Glutamatergic neuron (in vitro differentiated cells): ENCODE measurements at places on chromosomes 1 and 21. TPM values are rescaled to one million over a fixed set of nuclear protein-coding genes. Genes with fewer than 3 reads are reported as not detected.

DNA sequence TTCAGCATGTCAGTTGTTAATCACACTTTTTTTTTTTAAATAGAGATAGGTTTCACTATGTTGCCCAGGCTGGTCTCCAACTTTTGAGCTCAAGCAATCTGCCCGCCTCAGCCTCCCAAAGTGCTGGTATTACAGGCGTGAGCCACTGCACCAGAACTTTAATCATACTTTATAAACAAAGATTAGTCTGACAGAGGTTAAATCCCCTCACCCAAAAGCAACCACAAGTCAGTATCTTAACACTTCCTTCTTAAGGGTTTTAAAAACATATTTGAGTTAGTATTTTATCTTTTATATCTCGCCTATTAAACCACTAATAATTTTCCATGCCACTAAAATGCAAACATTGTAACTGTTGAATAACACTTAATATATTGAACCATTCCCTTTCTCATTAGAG lies 70.2 kb downstream of the COP1 start:
- H3K4me3 ChIP-seq = no peak overlapping the region
- no peak for DNase-seq
- no peaks in the 10 kb centered on the region for H3K27me3 ChIP-seq

GRCh38 chr1:151809985-151810556 lies 4.9 kb upstream of the LINGO4 start:
- H3K27ac ChIP-seq = no peak overlapping the region
- H3K27me3 ChIP-seq = peaks cover 3% of the 10 kb centered on the region
- no peak overlapping the region for H3K4me3 ChIP-seq
- H3K4me1 ChIP-seq = peaks cover 8% of the 10 kb centered on the region

GRCh38 chr1:216822480-216822879 lies 99.3 kb upstream of the ESRRG start:
- no peaks in the 10 kb centered on the region for H3K27me3 ChIP-seq
- H3K27ac ChIP-seq = no peak overlapping the region
- H3K4me3 ChIP-seq = no peak overlapping the region
- no peaks in the 10 kb centered on the region for H3K4me1 ChIP-seq

- H3K27me3 ChIP-seq = peaks cover 3% of the 10 kb centered on the region
- no peak for DNase-seq
- no peaks in the 10 kb centered on the region for H3K4me1 ChIP-seq
Measured at GRCh38 chr1:117231748-117232373, 21.1 kb upstream of the VTCN1 start.

DNA sequence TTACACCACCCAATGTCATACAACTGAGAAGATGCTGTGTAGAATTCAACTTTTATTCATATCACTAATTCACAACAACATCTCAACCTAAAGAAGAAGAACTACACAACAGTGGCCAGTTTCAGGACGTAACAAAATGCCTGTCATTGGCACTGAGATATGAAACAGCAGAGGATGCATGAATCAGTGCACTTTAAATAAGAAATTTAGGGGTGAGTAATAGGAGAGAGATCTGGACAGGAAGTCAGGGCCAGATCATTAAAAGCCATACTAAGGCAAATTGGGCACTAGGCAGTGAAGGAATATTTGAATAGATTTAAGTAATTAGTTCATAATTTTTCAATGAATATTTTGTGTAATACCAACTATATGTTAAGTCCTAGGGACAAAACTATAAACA lies 510.5 kb downstream of the PLPP3 start:
- no peaks in the 10 kb centered on the region for H3K4me1 ChIP-seq
- no peaks in the 10 kb centered on the region for H3K27me3 ChIP-seq
- no peak for DNase-seq
- no peaks in the 10 kb centered on the region for H3K36me3 ChIP-seq
- H3K27ac ChIP-seq = no peak overlapping the region

DNA sequence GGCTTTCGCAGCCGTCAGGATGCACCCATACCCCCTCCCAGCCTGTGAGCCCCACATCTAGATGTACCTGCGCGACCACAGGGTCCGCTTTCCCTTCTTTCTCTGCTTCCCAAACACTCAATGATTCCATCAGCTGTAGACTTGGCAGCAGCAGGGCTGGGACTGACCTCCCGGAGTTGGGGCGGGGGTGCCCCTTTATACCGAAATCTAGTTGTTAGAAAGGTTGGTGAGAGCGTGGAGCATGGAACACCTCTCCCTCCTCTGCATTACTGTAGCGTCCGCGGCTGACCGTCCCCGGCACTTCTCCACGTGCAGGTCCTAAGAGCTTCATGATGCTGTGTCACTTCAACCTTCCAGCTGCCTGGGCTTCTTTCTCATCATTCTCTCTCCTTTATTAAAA lies 21.1 kb upstream of the ACTRT2 start:
- H3K27me3 ChIP-seq = peaks cover 4% of the 10 kb centered on the region
- H3K4me3 ChIP-seq = no peak overlapping the region
- no peak overlapping the region for H3K27ac ChIP-seq
- H3K4me1 ChIP-seq = no peaks in the 10 kb centered on the region

DNA sequence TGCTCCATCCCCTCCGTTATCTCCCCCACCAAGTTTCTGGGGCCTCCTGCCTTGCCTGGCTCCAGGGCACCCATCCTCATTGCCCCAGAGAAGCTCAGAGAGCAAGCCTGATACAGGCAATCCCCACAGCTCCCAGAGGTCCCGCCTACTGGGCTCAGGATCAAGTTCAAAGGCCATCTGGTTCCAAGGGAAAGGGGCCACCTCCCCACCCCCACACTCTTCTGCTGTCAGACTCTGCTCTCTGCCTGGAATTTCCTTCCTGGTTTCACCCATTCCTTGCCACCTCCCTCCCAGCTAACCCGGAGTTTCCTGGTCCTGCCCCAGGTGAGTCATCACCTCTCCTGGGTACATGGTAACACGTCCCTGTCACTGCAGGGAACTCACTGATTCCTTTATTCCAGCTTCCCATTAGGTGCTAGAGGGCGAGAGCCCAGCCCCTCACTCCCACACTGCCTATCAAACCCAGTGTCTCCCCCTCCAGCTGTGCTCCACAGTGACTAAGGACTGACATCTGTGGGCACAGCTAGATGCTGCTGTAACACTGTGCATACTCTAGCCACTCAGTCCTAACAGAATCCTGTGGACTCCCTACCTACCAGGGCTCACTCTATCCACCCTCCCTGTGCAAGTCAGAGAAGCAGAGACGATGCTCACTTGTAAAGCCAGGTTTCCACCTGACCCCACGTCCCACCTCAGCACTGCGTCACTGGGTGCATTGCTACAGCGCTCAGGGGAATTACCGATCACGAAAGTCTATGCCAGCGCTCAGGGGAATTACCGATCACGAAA lies 21.8 kb downstream of the RSPH1 start:
- H3K27ac ChIP-seq = no peak overlapping the region
- peak overlapping the region; percentile 21 for H3K4me3 ChIP-seq
- no peak for DNase-seq
- H3K4me1 ChIP-seq = peaks cover 12% of the 10 kb centered on the region
- H3K27me3 ChIP-seq = peaks cover 5% of the 10 kb centered on the region

DNA sequence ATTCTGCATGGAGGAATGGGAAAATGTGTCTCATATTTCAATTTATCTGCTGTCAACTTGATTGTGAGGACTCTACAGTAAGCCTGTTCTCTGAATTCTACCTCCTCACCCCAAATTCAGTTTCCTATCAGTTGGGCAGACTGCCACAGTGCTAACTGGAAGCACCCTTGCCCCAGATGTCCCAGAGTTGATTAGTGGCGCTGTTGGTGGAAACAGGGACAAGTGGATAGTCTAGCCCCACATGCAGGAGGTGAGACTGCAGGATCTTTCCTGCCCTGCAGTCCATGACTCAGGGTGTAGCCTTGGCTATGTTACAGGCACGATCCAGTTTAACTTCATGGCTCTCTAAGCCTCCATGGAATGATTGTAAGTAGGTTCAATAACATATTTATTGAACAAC lies 22.1 kb downstream of the ADAM30 start:
- peaks cover 4% of the 10 kb centered on the region for H3K36me3 ChIP-seq
- peaks cover 3% of the 10 kb centered on the region for H3K4me1 ChIP-seq
- no peak overlapping the region for H3K27ac ChIP-seq
- DNase-seq = no peak

DNA sequence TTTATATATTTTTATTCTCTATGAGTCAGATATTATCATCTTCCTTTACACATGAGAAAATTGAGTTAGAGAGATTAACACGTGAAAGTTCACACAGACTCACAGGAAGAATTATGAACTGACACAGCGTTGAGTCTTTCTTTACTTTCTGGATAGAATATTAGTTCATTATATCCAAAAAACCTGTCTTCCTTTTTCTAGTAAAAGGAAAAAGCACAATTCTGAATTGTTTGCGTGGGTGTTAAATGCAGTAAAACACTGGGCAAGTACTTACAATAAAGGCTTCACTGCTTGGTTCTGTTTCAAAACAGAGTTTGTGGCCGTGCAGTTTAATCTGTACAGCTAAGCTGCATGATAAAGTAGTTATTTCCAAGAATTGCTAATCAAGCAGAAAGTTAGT lies 10.8 kb downstream of the MAGI3 start:
- H3K36me3 ChIP-seq = no peaks in the 10 kb centered on the region
- no peak overlapping the region for H3K4me3 ChIP-seq
- H3K4me1 ChIP-seq = peaks cover 4% of the 10 kb centered on the region
- no peak overlapping the region for H3K27ac ChIP-seq

DNA sequence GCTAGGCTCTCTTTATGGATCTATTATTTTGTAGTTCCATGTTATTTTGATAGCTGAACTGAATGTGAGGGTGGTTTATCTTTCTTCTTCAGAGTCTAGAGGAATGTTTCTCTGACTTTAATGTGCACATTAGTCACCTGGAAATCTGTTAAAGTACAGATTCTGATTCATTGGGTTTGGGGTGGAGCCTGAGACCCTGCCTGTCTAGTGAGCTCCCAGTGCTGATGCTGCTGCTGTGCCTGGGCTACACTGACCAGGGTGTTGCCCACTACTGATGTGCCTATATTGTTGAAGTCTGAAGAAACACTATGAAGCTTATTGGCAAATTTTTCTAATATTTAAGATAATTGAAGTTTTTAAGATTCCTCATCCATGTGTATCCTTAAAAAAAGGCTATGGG lies 35.9 kb downstream of the CD46 start:
- H3K27me3 ChIP-seq = no peaks in the 10 kb centered on the region
- H3K27ac ChIP-seq = no peak overlapping the region
- no peak for DNase-seq
- no peaks in the 10 kb centered on the region for H3K4me1 ChIP-seq
- H3K4me3 ChIP-seq = no peak overlapping the region
- no peaks in the 10 kb centered on the region for H3K36me3 ChIP-seq

- peaks cover 3% of the 10 kb centered on the region for H3K27me3 ChIP-seq
- no peaks in the 10 kb centered on the region for H3K36me3 ChIP-seq
- peaks cover 28% of the 10 kb centered on the region for H3K4me1 ChIP-seq
- DNase-seq = no peak
- peak overlapping the region; percentile 31 for H3K4me3 ChIP-seq
Measured at GRCh38 chr1:231929311-231929710, 302.7 kb downstream of the DISC1 start.

DNA sequence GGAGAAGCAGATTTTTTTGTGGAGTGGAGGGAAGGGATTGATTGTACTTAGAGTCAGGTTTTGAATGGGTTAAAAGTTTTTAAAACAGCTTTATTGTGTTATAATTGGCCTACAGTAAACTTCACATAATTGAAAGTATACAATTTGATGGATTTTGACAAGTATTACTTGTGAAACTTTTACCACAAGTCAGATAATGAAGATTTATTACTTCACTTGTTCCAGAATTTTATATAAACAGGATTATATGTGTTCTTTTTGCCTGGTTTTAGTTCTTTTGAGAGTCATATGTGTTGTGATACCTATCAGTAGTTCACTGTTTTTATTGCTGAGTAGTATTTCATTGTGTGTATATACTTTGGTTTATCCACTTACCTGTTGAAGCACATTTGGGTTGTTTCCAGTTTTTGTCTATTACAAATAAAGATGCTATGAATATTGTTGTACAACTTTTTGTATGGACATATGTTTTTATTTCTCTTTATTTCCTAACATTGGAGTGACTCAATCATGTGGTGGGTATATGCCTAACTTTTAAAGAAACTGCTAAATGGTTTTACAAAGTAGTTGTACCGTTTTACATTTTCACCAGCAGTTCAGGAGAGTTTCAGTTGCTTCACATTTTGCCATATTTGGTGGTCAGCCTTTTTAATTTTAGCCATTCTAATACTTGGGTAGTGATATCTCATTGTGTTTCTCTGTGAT lies 71.0 kb downstream of the DYRK1A start:
- peaks cover 5% of the 10 kb centered on the region for H3K36me3 ChIP-seq
- H3K27ac ChIP-seq = no peak overlapping the region
- no peak for DNase-seq
- H3K4me1 ChIP-seq = peaks cover 14% of the 10 kb centered on the region
- H3K4me3 ChIP-seq = no peak overlapping the region

DNA sequence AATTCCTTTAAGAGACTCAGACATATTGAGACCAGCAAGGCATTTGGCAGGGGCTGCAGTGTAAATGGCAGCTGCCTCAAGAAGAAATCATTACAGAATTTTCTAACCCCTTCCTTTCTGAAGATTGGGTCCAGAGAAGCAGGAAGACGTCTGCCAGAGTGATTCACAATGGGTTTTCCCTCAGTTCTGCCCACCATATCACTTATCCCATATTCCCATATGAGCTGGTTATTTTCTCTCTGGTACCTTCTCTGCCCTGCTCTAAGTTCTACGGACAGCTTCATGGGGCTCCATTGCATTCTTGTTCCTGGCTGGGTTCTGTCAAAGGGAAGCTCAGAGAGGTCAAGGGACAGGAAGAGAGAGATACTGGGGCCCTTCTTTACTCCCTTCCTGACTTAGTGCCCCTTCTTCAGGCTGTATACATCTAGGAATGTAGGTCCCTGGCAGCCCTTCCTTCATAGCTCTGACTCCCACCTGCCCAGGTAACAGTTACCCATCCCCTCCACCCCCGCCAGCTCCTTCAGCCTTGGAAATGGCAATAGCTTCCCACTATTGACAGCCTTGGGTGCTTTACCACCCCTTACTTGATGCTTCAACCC lies 420.6 kb upstream of the DAB1 start:
- peaks cover 18% of the 10 kb centered on the region for H3K36me3 ChIP-seq
- no peak overlapping the region for H3K4me3 ChIP-seq
- peaks cover 3% of the 10 kb centered on the region for H3K27me3 ChIP-seq
- H3K4me1 ChIP-seq = no peaks in the 10 kb centered on the region
- H3K27ac ChIP-seq = no peak overlapping the region

- H3K36me3 ChIP-seq = peaks cover 2% of the 10 kb centered on the region
- DNase-seq = no peak
- H3K27me3 ChIP-seq = peaks cover 7% of the 10 kb centered on the region
Measured at GRCh38 chr1:228793032-228793431, 57.8 kb downstream of the RHOU start.

- H3K36me3 ChIP-seq = no peaks in the 10 kb centered on the region
- H3K4me1 ChIP-seq = peaks cover 5% of the 10 kb centered on the region
- H3K27ac ChIP-seq = no peak overlapping the region
- H3K27me3 ChIP-seq = peaks cover 10% of the 10 kb centered on the region
Measured at GRCh38 chr1:6103111-6103853, 57.6 kb downstream of the KCNAB2 start.

Gene EXTL2
- 27.9 TPM for total RNA-seq

Gene USH2A
- total RNA-seq = not detected

Gene RUNX1
- total RNA-seq = 0.47 TPM

Gene OLFML3
- total RNA-seq = 2.9 TPM

Gene RAP1GAP
- 4.8 TPM for total RNA-seq
